ENCODE measurements at places on chromosomes 1 and 21.

DNA sequence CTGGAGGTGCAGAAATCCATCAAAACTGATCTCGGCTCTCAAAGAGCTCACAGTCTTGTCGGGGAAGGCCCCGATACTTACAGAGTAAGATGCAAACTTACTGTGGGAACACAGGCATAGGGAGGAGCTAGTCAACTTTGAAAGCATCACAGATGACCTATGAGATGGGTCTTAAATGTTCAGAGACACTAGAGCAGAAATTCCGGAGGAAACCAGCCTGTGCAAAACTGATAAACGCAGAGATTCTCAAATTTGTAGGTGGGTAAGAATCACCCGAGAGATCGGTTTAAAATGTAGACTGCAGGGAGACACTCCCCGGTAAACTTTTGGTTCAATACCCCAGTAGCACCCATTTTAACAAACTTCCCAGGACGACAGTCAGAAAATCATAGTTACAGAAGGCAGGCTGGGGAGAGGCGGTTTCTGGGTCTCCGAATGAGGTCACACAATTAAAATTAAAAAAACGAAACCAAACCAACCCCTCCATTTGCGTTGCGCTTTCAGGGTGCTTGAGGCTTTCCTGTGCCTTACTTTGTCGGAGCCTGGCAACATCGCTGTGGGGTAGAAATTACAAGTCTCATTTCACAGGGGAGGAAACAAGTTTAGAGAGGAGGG, 755 bp upstream of the THRAP3 start:
- DNase-seq, result peak; percentile 6

- DNase-seq, result no peak
These were observed 23.2 kb upstream of the CAMTA1 start for GRCh38 chr1:6762060-6762459.

DNA sequence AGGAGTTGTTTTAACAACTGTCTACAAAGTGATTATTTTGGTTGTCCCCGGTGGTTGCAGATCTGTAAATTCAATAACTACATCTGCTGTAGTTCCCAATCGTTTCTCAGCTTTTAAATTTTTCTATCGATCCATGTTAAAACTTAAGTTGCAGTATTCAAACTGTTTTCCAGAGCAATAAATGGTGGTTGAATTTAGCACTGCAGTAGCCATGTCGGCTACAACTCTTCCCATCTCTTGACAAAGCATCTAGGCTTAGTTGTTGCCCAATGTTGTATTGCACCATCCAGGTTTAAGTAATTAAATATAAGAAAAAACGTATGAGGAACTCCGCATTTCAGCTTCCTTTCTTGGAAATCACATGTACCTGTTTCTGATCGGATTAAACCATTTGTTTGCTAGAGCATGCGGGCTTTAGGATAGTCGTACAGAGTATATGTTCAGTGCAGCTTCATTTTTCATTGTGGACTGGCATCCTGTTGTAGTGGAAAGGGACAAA, 996 bp downstream of the CNIH4 start:
- DNase-seq, result no peak

DNA sequence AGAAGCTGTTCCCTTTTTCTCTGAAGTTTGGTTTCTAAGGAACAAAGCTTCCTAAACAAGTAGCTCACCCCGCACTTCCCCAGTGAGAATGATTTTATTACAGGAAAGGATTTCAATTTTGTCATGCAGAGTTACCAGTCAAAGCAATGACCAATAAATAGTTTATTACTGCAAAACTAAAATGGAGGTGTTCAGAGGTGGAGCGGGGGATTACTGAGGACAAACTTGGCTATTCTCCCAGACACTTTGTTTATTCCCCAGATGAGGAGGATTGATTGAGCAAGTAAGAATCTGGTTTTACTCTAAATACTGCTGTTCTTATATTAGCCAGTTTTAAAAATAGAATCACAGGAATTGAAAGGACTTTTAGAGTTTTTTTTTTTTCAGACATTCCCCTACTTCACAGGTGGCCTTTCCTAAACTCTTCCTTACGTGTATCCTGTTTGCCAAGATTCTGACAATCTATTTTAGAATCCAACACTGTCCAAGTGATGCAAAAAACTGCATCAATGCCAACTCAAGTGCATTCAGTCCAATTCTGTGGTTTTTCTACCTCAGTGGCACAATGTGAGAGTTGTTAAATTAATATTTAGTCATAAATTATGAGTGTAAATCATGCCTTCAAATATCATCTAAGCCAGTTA, 136.1 kb downstream of the TNFSF18 start:
- no peak for DNase-seq

Measured in activated gamma-delta T cell treated with anti-CD3 and anti-CD28 coated beads, Interleukin-2, amount 50 U/mL, for 16 hours (primary cell).